Heart left ventricle (tissue), 16 donors: ENCODE measurements at places on chromosomes 5 and 9. TPM values are rescaled to one million over a fixed set of nuclear protein-coding genes. Genes with fewer than 3 reads are reported as not detected.

PCDHGA8 gene
- total RNA-seq, result 10.0 TPM

DNA sequence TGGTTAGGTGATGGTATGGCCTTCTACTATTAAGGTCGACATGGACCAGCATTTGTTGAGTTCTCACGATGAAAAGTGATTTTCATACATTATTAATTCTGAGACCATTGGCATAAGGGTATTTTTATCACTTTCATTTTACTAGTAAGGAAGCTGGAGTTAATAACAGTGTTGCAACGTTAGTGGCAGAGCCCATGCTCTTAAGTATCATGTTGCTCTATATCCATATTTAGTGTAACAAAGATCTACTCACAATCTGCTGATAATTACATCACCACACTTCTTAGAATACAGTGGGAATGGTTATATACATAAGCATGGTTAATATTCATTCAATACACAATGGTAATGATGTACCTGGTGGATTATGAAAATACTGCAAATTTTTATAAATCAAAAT lies 81.9 kb downstream of the PRR16 start:
- H3K4me1 ChIP-seq, result no peaks in the 10 kb centered on the region
- no peak overlapping the region for H3K27ac ChIP-seq
- no peaks in the 10 kb centered on the region for H3K27me3 ChIP-seq
- DNase-seq, result no peak

- peaks cover 4% of the 10 kb centered on the region for H3K36me3 ChIP-seq
- no peak overlapping the region for H3K27ac ChIP-seq
- H3K27me3 ChIP-seq, result no peaks in the 10 kb centered on the region
- no peaks in the 10 kb centered on the region for H3K4me1 ChIP-seq
These were observed 370.4 kb downstream of the GLIS3 start for GRCh38 chr9:3929345-3930047.

GRCh38 chr5:78508186-78508765 lies 140.3 kb downstream of the LHFPL2 start:
- peak overlapping the region; percentile 67 for H3K4me3 ChIP-seq
- peaks cover 44% of the 10 kb centered on the region for H3K4me1 ChIP-seq
- DNase-seq, result no peak
- H3K36me3 ChIP-seq, result peaks cover 6% of the 10 kb centered on the region
- no peak overlapping the region for H3K27ac ChIP-seq

DNA sequence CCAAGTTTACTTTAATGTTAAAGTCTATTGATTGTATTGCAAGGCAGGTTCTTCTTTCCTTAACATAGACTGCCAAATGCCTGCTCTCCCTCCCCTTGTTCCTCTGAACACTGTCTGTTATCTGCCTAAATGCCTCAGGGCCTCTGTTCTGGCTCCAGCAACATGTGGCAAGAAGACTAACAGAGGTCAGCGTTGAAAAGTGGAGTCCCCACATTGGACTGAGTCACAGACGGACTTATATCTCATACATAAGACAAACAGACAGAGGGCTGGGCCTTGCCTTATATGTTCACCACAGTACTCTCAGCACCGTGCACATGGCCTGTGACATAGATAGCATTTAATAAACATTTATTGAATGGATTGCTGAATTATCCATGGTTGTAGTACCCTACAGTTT lies 91.4 kb downstream of the TSSK1B start:
- no peaks in the 10 kb centered on the region for H3K4me1 ChIP-seq
- peak; percentile 57 for DNase-seq
- no peak overlapping the region for H3K4me3 ChIP-seq
- H3K27me3 ChIP-seq, result no peaks in the 10 kb centered on the region
- H3K27ac ChIP-seq, result no peak overlapping the region
- no peaks in the 10 kb centered on the region for H3K36me3 ChIP-seq

DNA sequence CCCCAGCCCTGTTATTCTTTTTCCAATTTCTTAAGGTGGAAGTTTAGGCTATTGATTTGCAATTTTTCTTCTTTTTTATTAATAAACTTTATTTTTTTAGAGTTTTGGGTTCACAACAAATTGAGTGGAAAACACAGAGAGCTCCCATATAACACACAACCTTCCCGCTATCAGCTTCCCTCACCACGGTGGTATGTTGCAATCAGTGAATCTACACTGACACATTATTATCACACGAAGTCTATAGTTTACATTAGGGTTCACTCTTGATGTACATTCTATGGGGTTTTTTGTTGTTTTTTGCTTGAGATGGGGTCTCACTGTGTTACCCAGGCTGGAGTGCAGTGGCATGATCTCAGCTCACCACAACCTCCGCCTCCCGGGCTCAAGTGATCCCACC lies 4.8 kb upstream of the NFX1 start:
- H3K4me1 ChIP-seq, result no peaks in the 10 kb centered on the region
- DNase-seq, result no peak
- H3K36me3 ChIP-seq, result peaks cover 56% of the 10 kb centered on the region
- no peak overlapping the region for H3K4me3 ChIP-seq
- H3K27ac ChIP-seq, result no peak overlapping the region
- no peaks in the 10 kb centered on the region for H3K27me3 ChIP-seq

C7 gene
- total RNA-seq, result 346 TPM
